Testis (tissue), 5 donors: ENCODE measurements at places on chromosomes 5 and 9. TPM values are rescaled to one million over a fixed set of nuclear protein-coding genes. Genes with fewer than 3 reads are reported as not detected.

- DNase-seq: no peak
Observed at GRCh38 chr9:135796784-135797485, 95.0 kb downstream of the KCNT1 start.

- DNase-seq: no peak
Observed at GRCh38 chr5:108769352-108769751, 21.7 kb downstream of the FER start.

DNA sequence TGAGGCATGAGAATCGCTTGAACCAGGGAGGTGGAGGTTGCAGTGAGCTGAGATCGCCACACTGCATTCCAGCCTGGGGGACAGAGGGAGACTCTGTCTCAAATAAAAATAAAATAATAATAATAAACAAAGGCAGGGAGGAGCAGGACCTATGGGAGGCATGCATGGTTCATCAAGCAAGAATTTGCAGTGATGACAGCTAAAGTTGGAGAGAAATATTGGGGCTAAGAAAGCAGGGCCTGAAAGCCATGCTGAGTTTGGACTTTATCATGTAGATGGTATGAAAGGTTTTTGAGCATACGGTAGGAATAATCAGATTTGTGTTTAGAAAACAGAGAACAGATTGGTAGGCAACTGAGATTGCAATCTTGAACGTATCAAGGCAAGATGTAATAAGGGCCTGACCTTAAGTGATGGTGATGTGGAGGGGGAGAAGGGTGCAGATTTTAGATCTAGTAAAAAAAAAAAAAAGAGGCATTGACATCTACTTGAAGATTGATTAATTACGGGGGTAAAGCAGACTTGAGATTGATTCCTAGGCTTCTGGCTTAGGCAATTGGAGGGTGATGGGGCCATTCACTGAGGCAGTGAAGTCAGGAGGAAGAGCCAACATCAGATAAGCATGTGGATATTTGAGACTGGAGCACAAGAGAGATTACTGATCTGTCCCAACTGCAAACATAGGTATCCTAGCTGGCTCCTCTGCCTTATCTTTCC lies 50.7 kb downstream of the CFAP95 start:
- no peak for DNase-seq

GRCh38 chr5:56085193-56085592 lies 90.4 kb upstream of the IL6ST start:
- DNase-seq: no peak

DNA sequence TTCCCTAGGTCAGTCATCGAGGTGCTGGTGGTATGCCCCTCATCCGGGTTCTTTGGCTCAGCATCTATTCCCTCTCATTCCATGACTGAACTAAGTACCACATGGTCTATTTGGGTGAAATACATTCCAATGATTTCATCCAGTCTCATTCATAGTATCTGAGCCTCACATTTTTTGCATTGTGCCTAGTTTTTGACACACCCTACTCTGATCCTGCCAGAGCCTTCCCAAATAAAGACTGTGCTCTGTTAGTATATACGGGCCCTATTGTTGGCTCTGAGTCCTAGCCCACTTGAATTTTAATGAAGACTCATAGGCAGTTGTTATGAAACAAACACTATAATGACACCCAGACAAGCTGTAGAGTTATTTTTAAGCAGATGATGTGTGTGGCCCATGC lies 740.7 kb downstream of the CETN3 start:
- DNase-seq: no peak

- DNase-seq: no peak
Observed at GRCh38 chr5:109126481-109126880, 283.3 kb downstream of the PJA2 start.

DNA sequence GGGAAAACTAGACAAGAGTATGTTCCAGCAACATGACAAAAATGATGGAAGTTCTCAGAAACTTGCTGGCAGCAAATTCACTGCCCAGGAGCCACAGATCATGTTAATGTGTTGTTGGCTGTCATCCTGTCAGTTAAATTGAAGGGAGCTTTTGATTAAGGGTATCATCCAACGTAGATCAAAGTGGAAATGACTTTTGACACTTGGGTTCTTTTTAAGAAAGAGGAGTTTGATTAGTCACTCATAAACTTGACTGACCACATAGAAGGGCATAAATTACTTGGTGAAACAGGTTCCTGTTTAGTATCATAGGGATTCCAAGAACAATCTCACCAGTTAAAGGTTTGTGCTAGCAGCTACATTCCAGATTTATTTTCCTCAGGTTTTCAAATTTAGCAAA lies 288.7 kb downstream of the CSNK1G3 start:
- no peak for DNase-seq

GRCh38 chr5:98330871-98331270 lies 442.6 kb upstream of the RGMB start:
- no peak for DNase-seq

GRCh38 chr9:129437626-129438323 lies 183.1 kb downstream of the C9orf50 start:
- DNase-seq: no peak

GRCh38 chr5:59245198-59245597 lies 648.3 kb downstream of the PDE4D start:
- no peak for DNase-seq

TEX10 gene
- total RNA-seq: 45.3 TPM

NIPAL4 gene
- 0.08 TPM for total RNA-seq

C5orf58 gene
- 40.9 TPM for total RNA-seq

ZBTB26 gene
- 23.1 TPM for total RNA-seq
